ENCODE measurements at places on chromosomes 3 and 15.

DNA sequence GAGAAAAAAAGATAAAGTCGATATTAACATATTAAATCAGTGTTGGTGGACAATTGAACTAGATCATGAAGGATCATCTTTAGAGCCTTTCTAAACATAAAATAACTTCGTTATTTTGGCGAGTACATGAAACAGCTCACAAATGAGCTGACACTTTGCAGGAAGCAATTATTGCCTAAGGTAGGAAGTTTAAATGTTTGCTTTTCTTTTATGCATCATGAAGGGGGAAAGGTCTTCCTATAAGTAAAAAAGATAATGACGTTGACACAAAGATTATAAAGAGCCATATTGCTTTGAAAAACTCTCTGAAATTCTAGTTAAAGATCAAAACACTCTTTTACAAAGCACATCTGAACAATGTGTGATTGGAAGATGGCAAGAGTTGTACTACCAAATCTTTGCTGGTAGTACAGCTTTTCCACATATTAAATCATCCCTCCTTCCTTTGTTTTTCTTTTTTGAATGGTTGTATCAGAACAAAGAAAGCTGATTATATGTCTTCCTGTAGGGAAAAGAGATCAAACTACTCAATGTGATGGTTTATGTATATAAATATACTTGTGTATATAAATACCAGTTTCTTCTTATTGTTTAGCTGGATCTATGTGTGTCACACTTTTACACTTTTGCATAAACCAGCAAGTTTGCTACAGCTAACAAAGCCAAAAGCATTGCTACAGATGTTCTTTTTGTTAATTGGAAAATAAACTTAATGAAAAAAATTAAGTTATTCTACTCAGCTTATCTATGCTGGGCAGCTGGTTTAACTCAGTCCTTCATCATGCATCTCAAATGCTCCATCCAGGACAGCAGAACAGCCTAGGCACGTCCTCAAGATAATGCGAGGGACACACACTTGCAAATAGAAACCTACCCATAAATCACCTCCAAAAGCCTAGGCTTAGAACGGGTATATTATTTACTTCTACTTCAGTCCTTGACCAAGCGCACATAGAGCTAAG lies 850.8 kb upstream of the ROBO1 start:
- H3K4me3 ChIP-seq = no peak overlapping the region
- DNase-seq = no peak
- no peak overlapping the region for H3K27ac ChIP-seq
- no peaks in the 10 kb centered on the region for H3K4me1 ChIP-seq

DNA sequence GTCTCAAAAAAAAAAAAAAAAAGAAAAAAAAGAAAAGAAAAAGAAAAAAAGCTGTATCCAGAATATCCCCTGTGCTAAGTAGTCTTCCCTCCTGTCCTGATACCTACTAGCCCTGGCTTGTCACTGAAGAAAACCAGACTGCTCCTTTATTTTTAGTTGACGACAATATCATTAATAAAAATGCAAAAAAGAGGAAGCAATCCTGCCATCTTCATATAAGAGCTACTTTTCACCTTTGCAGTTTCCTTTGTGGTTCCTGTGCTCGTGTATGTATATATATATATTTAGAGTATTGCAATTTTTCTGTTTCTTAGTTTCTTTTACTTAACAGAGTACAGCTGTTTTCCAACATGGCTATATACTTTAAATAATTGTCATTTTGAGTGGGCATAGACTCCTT lies 13.6 kb downstream of the C3orf20 start:
- peaks cover 51% of the 10 kb centered on the region for H3K4me1 ChIP-seq
- H3K36me3 ChIP-seq = no peaks in the 10 kb centered on the region
- peak; percentile 65 for DNase-seq
- H3K4me3 ChIP-seq = peak overlapping the region; percentile 26
- no peaks in the 10 kb centered on the region for H3K27me3 ChIP-seq

- no peaks in the 10 kb centered on the region for H3K36me3 ChIP-seq
- no peaks in the 10 kb centered on the region for H3K4me1 ChIP-seq
- DNase-seq = no peak
- no peak overlapping the region for H3K27ac ChIP-seq
- no peak overlapping the region for H3K4me3 ChIP-seq
Measured at GRCh38 chr3:95197661-95198060, 1134.8 kb downstream of the NSUN3 start.

DNA sequence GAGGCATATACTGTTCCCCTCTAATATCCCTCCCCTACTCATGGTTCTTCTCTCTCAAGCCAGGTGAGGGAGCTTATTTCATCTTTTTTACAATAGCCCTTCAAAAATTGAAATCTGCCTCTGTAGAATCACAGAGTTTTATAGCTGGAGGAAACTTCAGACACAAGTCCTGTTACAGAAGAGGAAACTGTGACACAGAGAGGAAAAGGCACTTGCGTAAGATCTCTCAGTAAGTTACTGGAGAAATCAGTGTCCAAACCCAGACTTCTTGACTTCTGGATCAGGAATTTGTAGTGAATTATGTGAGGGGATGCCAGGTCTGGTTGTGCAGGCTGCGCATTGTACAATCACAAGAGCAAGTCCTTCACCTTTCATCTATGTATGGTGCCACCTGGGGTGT lies 4.6 kb downstream of the FGD5 start:
- H3K4me1 ChIP-seq = no peaks in the 10 kb centered on the region
- H3K4me3 ChIP-seq = no peak overlapping the region
- no peak overlapping the region for H3K27ac ChIP-seq
- no peaks in the 10 kb centered on the region for H3K36me3 ChIP-seq

DNA sequence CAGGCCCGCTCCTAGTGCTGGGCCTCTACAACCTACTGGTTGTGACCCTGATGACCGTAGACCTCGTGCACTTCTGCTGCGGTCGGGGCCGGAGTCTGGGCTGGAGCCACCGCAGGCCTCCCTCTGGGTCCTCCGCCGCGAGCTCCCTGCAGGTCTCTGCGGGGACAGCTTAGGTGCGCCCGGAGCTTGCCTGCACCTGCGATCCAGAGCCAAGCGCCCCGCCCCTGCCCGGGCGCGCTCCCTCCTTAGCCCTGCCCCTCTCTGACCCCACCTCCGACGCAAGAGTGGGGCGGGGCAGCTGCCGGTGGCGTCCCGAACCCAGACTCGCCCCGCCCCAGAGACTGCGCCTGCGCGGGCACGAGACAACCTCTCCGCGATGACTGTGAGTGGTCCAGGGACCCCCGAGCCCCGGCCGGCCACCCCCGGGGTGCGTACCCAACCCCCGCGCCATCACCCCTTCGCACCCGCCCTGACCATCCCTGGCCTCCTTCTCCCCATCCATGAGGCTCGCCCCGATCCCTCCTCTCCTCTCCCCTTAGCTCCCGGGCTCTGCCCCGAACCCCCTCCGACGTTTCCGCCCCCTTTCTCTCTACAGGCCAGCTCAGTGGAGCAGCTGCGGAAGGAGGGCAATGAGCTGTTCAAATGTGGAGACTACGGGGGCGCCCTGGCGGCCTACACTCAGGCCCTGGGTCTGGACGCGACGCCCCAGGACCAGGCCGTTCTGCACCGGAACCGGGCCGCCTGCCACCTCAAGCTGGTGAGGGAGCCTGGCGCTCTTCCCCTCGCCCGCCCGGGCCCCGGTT lies at the start of gene UNC45A:
Gene UNC45A, plus strand, starts transcription at position 337 of the 803 bp plus-strand sequence. Its CDS starts 40 bp downstream, at position 377.
- H3K27me3 ChIP-seq = no peaks in the 10 kb centered on the region
- no peaks in the 10 kb centered on the region for H3K36me3 ChIP-seq
- peak within 1 kb of the TSS; percentile 96 for H3K4me3 ChIP-seq
- peak; percentile 97 for DNase-seq

DNA sequence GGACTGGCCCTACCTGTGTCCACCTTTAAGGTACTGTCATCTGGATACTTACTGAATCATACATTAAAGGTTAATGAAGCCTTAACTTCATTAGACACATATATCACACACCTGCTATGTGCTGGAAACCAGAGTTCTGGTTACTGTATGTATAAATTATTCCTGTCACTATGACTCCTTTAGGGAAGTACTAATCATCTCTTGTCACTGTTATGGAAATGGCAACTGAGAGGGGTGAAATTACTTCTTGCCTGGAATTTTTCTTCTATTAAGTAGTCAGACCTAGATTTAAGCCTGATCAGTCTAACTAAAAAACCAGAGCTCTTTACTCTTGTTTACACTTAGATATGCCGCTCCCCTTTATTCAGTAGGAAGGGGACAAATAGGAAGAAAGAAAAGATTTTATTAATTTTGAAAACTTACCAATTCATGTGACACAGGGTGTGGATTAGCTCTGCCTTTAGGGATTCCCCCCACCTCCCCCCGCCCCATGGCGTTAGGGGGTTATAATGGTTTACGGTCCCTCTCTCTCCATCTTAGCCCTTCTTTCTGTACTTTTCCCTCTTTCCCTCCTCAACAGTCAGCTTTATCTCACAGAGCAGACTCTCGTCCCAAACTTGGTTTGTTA lies 152.5 kb downstream of the KLHL25 start:
- no peaks in the 10 kb centered on the region for H3K4me1 ChIP-seq
- no peaks in the 10 kb centered on the region for H3K27me3 ChIP-seq
- H3K4me3 ChIP-seq = no peak overlapping the region

DNA sequence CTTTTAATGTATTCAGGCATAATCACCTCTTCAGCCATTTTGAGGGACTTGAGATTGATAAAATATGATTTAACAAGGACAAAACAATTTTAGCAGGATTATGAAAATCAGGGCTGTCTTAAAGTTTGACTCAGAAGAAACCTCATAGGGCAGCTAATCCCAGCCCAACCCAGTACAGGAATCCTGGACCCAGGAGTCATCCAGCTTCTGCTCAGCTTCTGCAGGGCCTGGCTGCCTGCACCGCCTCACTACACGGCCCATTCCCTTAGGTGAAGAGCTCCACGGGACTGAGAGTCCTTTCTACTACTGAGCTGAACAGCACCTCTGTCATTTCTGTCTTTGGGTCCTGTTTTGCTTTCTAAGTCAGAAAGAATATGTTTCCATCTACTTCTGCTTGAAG lies 37.5 kb downstream of the ARHGAP31 start:
- no peak for DNase-seq
- H3K27ac ChIP-seq = no peak overlapping the region
- H3K4me1 ChIP-seq = no peaks in the 10 kb centered on the region
- H3K27me3 ChIP-seq = no peaks in the 10 kb centered on the region

DNA sequence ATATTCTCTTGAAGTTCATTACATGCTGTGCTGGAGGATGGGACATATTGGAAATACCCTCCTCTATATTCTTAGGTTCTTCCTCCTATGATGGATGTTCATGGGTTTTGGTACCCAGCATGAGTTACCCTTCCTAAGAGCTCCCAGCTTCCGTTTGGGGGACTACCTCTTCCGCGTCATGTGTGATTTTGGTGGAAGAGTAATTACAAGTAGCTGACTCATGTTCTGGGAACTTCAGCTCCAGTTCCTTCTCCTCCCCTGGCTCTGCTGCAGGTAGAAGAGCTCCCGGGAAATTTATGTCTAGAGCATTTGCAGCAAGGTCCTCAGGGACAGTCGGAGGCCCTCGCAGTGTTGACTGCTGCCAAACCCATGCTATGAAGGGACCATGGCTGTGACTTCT lies 208.8 kb upstream of the IL12A start:
- no peak overlapping the region for H3K27ac ChIP-seq
- peaks cover 39% of the 10 kb centered on the region for H3K27me3 ChIP-seq
- DNase-seq = no peak
- no peak overlapping the region for H3K4me3 ChIP-seq
- peaks cover 14% of the 10 kb centered on the region for H3K4me1 ChIP-seq
- H3K36me3 ChIP-seq = no peaks in the 10 kb centered on the region

DNA sequence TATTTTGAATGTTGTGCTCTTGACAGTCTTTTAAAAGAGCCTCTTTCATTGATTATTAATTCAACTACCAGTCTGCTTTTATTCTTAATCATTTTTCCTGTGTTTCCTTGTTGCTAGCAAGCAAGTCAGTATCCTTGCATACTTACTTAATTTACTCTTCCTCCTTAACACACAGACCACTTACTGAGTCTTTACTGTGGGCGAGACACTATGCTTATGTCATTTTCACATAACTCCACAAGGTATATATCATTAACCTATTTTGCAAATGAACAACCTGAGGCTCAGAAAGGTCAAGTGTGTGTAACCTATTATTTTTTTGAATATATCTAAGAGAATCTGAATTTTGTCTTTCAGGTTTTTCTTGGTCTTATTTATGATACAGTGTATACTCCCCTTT lies 130.9 kb downstream of the WDR76 start:
- DNase-seq = no peak
- H3K36me3 ChIP-seq = no peaks in the 10 kb centered on the region
- no peak overlapping the region for H3K4me3 ChIP-seq
- no peak overlapping the region for H3K27ac ChIP-seq
- peaks cover 10% of the 10 kb centered on the region for H3K4me1 ChIP-seq

- H3K4me3 ChIP-seq = no peak overlapping the region
- no peaks in the 10 kb centered on the region for H3K27me3 ChIP-seq
- H3K36me3 ChIP-seq = no peaks in the 10 kb centered on the region
Measured at GRCh38 chr3:146967783-146968182, 362.6 kb upstream of the PLSCR5 start.

DNA sequence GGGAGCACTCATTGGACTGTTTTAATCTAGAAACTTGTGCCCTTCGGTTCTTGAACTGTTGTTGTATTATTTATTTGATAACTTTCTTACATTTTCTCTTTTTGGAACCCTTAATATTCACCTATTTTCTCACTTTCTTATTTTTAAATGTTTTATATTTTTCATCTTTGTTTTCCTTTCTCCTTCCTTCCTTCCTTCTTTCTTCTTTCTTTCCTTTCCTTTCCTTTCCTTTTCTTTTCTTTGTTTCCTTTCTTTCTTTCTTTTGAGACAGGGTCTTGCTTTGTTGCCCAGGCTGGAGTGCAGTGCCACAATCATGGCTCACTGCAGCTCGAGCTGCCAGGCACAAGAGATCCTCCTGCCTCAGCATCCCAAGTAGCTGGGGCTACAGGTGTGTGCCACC lies 108.5 kb downstream of the TBC1D2B start:
- H3K4me3 ChIP-seq = no peak overlapping the region
- H3K27ac ChIP-seq = no peak overlapping the region
- no peaks in the 10 kb centered on the region for H3K36me3 ChIP-seq
- H3K27me3 ChIP-seq = no peaks in the 10 kb centered on the region

DNA sequence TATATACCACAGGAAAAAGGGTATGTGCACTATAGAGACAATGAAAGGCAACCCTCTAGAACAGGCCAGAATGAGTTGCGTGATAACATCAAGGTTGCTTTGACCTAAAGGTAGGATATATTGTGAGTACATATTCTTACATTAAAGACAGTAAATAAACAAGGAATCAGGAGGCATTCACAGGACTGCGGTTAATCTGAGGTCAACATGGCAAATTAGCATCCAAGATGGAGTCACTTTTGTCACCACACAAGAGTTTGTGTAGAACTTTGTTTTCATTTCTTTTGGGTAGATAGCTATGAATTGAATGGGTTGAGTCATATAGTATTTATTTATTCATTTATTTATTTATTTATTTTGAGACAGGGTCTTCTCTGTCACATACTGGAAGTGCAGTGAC lies 11.5 kb upstream of the SCAP start:
- no peaks in the 10 kb centered on the region for H3K27me3 ChIP-seq
- H3K36me3 ChIP-seq = no peaks in the 10 kb centered on the region
- no peak overlapping the region for H3K27ac ChIP-seq

GRCh38 chr15:25237291-25237978 lies 201.4 kb downstream of the UBE3A start:
- H3K4me3 ChIP-seq = no peak overlapping the region
- H3K36me3 ChIP-seq = no peaks in the 10 kb centered on the region
- no peak overlapping the region for H3K27ac ChIP-seq
- H3K27me3 ChIP-seq = no peaks in the 10 kb centered on the region
- no peaks in the 10 kb centered on the region for H3K4me1 ChIP-seq
